ENCODE measurements at places on chromosomes 12 and 14.

- no peak for DNase-seq
Measured at GRCh38 chr14:93186466-93186865, 1.3 kb downstream of the LYSET start.

- DNase-seq: no peak
Measured at GRCh38 chr12:98227162-98227561, 288.2 kb upstream of the TMPO start.

- no peak for DNase-seq
Measured at GRCh38 chr12:84637926-84638325, 274.7 kb downstream of the SLC6A15 start.

- no peak for DNase-seq
Measured at GRCh38 chr12:989051-989450, 2.0 kb upstream of the ERC1 start.

GRCh38 chr14:81164167-81164774 is 56.5 kb downstream of the GTF2A1 start:
- no peak for DNase-seq

- no peak for DNase-seq
Measured at GRCh38 chr12:74551291-74551690, 13.7 kb downstream of the ATXN7L3B start.

- DNase-seq: no peak
Measured at GRCh38 chr12:623172-623864, 39.9 kb downstream of the NINJ2 start.

GRCh38 chr14:77076113-77076631 is 21.9 kb upstream of the CIPC start:
- peak; percentile 79 for DNase-seq

- no peak for DNase-seq
Measured at GRCh38 chr12:12064596-12064995, 6.1 kb upstream of the BCL2L14 start.
